ENCODE measurements at places on chromosomes 3 and 15.

DNA sequence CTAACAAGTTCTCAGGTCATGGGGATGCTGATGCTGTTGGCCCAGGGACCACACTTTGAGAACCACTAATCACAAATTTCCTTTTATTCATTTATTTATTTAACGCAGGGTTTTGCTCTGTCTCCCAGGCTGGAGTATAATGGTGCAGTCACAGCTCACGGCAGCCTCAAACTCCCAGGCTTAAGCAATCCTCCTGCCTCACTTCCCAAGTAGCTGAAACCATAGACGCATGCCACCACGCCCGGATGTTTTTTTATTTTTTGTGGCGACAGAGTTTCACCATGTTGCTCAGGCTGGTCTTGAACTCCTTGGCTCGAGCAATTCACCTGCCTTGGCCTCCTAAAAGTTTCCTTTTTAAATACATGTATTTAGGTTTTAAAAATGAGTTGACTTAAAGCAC, 20.7 kb upstream of the ISLR2 start:
- no peak for DNase-seq

DNA sequence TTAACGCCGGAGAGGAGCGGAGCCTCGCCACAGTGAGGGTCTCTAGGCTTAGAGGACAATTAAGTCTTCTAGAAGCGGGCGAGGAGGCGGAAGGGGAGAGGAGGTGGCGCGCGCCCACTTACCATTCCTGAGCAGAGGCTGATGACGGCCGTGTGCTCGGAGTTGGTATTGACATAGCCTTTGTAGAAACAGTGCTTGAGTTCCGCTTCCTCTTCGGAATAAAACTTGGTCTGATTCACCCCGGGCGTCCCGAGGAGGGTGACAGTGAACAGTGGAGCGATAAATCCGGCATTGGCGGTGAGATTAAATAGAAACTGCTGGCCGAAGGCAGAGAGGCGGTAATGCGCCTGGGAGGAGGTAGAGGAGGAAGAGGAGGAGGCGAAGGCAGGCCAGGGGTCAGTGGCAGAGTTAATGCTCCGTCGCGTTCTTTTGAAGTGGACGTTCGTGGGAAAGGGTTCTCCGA, 1.3 kb downstream of the ADAMTS9 start:
- DNase-seq, result no peak

GRCh38 chr3:50599716-50600118, 11.9 kb downstream of the CISH start:
- no peak for DNase-seq

GRCh38 chr15:96583671-96584070, 253.2 kb downstream of the NR2F2 start:
- DNase-seq, result no peak

DNA sequence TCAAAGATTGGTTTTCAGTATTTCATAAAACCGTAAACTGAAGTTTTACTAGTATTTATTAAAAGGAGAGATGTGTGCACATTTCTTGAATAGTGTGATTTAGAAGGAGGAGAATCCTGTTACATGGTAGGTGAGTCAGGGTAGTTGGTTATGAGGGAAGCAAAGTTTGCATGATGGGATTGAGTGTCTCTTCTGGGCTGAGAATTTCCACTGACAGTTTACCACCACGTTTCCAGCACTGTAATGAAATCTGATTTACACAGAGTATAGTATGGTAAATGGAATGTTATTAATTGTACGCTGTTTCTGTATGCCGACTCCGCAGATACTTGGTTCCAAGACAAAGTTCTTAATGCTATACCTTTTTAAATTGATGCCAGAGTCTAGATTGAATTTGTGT, 1.6 kb downstream of the NECTIN3 start:
- no peak for DNase-seq

DNA sequence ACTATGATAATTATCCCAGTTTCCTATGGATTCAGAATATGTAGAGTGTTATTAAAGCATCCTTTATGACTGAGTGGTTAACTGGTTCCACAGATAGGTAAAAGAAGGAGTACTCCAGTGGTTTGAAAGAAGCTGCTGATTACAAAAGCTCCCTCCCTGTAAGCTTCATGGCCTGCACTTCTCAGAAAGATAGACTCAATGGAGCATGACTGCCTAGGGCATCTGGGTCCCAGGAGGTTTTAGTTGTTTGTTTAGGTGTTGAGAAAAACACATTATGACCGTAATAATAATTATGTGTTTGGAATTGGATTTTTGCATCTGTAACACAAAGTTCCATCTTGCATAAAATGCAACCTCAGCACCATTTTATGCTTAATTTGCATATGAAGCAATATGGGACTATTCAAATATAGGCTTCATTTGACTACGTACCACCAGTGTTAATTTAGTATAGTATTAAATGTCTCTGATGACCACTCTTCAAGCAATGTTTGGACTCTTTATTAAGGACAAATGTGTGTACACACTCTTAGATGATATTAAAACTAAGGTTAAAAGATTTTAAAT, 121.1 kb downstream of the ROBO2 start:
- no peak for DNase-seq

- no peak for DNase-seq
These were observed 20.5 kb upstream of the UBE2Q2 start for GRCh38 chr15:75822685-75823278.
